Cerebellum (tissue), 4 donors: ENCODE measurements at places on chromosomes 12 and 14. TPM values are rescaled to one million over a fixed set of nuclear protein-coding genes. Genes with fewer than 3 reads are reported as not detected.

Gene SLC5A8
- 3.1 TPM for total RNA-seq

Gene CEBPE
- not detected for total RNA-seq

Gene LUM
- total RNA-seq: 57.6 TPM

Gene CLEC1A
- total RNA-seq: 0.54 TPM

Gene PEBP1
- total RNA-seq: 160 TPM

Gene TMEM121
- total RNA-seq: 12.5 TPM

Gene LTBP2
- 0.91 TPM for total RNA-seq

Gene SERPINA9
- not detected for total RNA-seq

Gene CD163
- 2.9 TPM for total RNA-seq

Gene TRPV4
- 0.27 TPM for total RNA-seq

Gene RILPL2
- 0.73 TPM for total RNA-seq

Gene DAO
- not detected for total RNA-seq

Gene MYG1
- 20.7 TPM for total RNA-seq

Gene CD163L1
- 5.4 TPM for total RNA-seq

Gene TMED8
- total RNA-seq: 17.1 TPM

Gene DCAF11
- total RNA-seq: 46.2 TPM

Gene TSPAN19
- total RNA-seq: 1.9 TPM

Gene CLEC6A
- total RNA-seq: not detected

Gene CLEC2D
- total RNA-seq: 11.4 TPM
